ENCODE measurements at places on chromosomes 6 and 20.

GRCh38 chr20:10524034-10524476, 89.0 kb downstream of the SLX4IP start:
- DNase-seq: no peak

- DNase-seq: no peak
Observed at GRCh38 chr6:40989204-40990169, 49.5 kb downstream of the UNC5CL start.

DNA sequence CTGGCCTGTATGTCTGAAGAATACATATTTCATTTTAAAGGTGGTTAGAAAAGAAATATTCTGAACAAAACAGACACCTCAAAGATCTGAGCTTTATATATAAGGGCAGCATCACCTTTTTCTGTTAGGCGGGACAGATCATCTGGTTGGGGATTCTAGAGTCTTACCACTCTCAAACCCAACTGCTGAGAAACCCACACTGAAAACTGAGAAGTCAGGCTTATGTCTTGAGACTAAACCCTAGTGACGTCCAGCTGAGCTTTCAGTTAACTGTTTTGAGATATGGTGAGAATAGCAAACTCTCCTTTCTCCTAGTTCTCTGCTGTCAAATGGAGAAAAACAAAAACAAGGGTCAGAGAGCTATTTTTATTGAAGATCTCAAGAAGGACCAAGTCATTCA, 63.7 kb upstream of the CCN6 start:
- no peak for DNase-seq

DNA sequence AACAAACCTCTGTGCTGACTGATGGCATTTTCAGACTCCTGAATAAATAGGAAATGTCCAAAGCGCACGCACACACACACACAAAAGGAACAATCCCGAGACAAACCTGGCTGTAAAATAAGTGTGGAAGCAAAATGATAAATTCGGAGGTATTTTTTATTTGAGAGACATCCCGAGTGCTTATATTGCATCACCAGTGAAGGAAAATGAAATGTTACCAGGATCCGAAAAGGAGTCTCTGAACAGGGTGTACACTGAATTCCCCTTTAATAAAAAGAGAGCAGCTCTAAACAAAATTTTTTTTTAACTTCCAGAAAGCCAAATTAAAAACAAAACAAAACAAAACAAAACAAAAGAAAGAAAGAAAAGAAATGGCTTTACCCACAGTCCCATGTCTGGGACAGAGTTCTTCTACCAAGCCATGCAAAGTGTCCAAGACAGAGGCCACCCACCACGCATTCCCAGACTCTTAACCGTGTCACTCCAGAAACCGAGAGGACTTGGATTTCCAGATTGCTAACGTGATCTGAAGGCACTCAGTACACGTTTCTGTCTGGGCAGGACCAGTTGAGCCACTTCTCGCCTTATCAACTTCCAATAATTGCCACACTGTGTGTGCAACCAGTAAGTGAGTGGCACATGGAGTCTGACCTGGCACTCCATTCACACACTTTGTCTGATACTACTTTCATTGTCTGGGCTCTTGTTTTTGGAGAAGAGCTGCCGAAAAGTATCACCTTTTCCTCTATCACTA, 817 bp downstream of the ME1 start:
- no peak for DNase-seq

DNA sequence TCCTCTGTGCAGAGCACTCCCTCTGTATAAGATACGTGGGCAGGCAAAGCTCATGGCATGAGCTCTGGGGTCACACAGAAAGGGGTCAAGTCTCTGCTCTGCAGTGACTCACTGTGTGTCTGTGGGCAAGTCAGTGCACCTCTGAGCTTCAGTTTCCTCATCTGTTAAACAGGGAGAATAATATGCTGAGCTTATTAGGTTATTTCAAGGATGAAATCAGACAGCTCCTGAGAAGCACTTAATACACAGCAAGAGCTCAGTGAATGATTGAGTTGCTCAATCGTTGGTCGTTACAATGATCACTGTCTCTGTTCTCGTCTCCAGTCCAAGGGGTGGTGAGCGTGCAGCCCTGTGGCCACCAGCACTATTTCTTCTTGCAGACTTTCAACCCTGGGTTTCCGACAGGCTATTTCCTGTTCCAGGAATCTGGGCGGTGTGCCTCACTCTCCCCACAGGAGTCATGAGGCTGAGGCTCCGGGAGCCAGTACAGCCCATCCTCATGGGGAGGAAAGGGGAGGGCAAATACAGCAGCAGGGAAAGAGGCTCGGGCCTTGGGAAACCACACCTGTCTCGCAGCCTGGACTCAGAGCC, 28.9 kb downstream of the KIAA1755 start:
- DNase-seq: no peak

GRCh38 chr6:41028561-41029412, 10.2 kb downstream of the UNC5CL start:
- DNase-seq: no peak

- DNase-seq: no peak
Observed at GRCh38 chr6:15824811-15825210, 162.0 kb upstream of the DTNBP1 start.

- DNase-seq: no peak
Observed at GRCh38 chr20:24318569-24319352, 150.7 kb upstream of the SYNDIG1 start.

DNA sequence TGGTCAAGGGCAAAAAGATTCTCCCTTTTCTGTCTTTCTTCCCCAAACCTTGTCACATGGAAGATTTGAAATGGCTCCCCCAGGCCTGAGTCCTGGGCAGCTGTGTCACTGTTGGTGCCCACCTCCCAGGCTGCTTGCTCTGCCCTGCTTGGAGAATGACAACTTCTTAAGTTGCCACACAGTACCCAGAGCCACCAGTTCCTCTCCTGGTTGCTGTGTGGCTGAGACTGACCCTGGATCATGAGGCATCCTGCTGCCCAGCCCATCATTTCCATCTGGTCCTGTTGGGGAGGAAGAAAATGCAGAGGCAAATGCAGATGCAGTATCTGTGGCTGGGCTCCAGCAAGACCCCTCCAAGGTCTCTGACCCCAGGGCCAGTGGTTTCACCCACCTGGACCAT, 113.7 kb downstream of the PHACTR3 start:
- DNase-seq: no peak

GRCh38 chr20:45254383-45255262, at the start of gene SLPI:
SLPI (minus strand) TSS chr20:45254564; CDS start chr20:45254543, 21 bp downstream.
- no peak for DNase-seq

- DNase-seq: no peak
Observed at GRCh38 chr6:35484921-35485392, 11.9 kb downstream of the TEAD3 start.

DNA sequence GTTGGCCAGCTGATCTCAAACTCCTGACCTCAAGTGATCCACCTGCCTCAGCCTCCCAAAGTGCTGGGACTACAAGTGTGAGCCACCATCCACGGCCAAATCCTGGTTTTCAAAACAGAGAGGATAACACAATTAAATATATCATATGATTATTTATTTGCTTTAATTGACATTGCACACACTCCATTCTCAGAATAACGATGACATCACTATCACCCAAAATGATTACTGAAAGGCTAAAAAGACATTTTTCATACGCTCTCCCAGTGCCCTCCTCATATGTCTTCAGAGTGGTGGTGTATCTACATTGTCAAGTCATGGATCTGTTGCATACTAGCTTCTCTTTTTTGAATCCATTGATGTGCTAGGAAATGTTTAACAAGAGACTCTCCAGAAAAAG, 18.5 kb upstream of the CEP43 start:
- no peak for DNase-seq

DNA sequence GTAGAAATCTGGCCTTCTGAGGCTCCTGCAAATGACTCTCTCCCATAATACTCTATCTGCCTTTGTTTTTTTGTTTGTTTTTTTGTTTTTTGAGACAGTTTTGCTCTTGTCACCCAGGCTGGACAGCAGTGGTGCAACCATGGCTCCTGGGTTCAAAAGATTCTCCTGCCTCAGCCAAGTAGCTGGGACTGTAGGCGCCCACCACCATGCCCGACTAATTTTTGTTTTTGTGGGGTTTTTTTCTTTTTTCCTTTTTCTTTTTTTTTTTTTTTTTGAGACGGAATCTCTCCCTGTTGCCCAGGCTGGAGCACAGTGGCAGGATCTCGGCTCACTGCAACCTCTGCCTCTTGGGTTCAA, 16.6 kb upstream of the STK38 start:
- DNase-seq: no peak

DNA sequence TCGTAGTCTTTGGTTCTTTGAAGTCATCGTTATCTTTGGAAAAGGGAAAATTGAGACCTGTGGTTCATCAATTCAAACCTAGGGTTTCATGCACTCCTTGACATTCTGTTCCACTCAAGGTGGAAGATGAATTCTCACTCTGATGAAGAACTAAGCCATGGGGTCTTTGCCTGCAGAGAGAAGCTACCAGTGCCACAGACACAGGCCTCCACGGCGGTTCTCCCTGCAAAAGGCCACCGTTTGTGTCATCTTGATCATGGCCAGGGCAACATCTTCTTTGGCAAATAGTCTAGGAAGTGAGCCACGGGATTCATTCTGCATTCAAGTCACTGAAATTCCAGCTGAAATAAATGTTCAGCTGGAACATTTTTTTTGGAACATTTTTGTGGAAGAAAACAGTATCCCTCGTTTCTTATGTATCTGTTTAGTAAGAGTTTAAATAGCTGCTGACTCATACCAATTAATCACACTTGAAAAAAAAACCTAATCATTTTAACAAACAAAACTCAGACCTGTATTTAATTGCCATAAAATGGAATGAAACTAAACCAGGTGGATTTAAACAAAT, 206.0 kb upstream of the FOXQ1 start:
- DNase-seq: no peak

DNA sequence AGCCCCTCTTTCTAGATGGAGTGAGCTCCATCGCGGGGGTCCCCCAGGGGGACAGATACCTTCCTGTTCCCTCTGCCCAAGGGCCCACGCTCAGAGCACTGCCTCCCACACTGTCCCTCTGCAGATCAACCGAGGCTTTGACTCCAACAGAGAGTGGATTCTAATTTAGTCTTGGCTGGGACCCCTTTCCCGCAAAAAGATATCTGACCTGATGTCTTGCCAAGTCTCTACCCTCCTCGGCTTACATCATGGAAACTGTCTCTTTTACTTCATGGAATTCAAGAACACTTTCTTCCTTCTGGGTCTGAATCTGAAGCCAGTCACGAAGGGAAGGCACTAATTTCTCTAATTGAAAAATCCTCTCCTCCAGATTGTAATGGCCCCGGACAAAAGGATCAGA, 278.0 kb downstream of the BMP7 start:
- no peak for DNase-seq

DNA sequence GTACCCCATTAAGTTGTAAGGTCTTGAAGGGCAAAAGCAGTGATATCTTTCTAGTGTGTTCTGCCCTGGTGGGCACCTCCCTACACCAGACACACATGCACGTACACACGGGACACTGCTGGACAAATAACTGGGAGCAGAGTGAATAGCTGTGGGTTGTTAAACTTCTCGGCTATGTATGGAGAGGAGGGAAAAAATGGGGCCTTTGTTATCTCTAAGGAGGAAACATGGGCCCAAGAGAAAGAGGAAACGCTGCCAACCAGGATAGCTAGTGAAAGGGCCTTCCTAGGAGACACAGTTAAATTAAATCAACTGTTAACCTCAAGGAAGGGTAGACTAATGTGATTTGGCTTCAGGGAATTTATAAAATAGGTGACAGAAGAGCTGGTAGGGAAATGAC, 169.7 kb downstream of the MYLK4 start:
- no peak for DNase-seq

DNA sequence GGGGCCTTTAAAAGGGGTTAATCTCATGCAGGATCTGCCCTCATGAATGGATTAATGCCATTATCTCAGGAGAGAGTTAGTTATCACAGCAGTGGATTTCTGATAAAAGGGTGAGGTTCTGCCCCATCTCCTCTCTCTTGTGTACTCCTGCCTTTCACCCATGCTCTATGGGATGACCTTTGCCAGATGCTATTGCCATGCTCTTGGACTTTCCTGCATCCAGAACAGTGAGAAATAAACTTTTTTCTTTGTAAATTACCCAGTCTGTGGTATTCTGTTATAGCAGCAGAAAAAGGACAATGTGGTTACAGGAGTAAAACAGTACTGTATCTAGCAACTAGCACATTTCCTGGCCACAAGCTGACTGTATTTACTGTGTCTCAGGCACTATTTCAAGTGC, 58.0 kb upstream of the CCN2 start:
- no peak for DNase-seq

DNA sequence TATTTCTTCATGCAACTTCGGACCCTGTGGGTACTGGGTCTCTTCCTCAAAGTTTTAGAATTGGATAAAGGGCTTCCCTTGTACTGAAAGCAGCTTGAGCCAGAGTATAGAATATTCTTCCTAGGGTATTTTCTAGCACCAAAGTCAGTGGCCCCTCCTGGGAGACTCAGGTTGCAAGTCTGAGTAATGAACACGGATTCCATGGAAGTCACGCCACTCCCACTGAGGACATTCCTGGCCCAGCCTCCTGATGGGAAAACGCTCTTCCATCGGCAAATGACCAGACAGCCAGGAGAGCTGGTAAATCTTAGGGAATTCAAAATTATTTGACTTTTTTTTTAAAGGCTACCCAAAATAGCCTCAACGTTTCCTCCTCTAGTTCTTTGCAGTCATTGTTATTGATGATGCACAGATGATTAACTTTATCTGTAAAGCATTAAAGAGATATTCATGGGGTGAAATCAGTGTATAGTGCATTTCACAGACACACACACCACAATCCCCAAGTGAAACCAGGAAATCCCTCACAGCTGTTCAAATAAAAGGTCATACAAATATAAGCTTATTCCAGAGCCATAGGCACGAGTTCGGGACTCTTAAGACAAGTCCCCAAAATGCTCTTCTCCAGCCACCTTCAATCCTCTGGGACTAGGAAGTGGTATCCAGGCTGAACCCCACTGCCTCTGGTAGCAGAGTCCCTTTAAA, 248.8 kb downstream of the SOD2 start:
- no peak for DNase-seq

GRCh38 chr6:109292420-109292819, 89.8 kb downstream of the CD164 start:
- DNase-seq: no peak

- DNase-seq: no peak
Observed at GRCh38 chr6:143616741-143617140, 61.0 kb upstream of the PHACTR2 start.

DNA sequence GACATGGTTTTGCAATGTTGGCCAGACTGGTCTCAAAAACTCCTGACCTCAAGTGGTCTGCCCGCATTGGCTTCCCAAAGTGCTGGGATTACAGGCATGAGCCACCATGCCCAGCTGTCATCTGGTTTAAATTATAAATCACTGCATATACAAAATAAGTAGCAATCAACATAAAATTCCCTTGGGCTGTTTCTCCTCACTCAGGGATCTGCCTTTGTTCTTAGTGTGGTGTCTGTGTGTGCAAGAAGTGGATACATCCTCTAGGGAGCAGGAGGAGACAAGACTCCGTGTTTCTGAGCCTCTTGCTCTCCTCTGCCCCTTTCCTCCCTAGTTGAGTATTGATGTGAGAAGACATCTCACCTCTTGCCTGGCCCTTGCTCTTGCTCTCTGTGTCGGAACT, 65.2 kb upstream of the ADGRF4 start:
- no peak for DNase-seq

DNA sequence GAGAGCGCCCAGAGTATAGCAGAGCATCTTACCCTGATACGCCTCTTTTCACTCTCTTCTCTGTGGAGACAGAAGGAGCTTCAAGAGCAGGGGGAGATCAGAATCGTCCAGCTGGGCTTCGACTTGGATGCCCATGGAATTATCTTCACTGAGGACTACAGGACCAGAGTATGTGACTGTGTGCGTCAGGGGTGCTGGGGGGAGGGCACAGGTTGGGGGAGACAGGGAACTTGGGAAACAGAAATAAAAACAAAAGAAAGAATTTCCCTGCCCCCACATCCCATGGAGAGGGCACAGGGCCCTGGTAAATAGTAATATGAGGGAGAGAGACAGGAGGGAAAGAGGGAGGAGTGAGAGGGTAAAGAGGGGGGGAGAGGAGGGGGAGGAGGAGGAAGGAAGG, 3.0 kb upstream of the C4A start:
- DNase-seq: no peak

All from central memory CD8-positive, alpha-beta T cell (primary cell).